ENCODE measurements at places on chromosomes 6 and 20.

- no peak for DNase-seq
Observed at GRCh38 chr6:33467091-33467490, 12.7 kb downstream of the ZBTB9 start.

DNA sequence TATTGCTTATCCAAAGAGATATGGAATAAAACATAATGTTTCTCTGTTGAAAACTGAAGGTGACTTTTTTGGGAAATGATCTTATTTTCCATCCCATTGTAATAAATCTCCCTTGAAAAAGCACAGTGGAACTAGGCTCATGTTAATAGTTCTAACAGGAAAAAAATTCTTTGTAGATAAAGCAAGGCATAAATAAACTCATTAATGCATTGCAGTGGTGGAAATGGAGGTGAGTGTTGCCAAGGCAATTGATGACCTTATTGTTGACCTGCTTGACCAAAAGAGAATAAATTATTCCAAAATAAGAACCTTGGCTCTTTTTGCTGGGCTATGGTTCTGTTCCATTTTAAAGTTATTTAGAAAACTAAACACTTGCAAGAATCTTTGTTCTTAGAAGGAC lies 55.2 kb downstream of the TRMT11 start:
- no peak for DNase-seq

DNA sequence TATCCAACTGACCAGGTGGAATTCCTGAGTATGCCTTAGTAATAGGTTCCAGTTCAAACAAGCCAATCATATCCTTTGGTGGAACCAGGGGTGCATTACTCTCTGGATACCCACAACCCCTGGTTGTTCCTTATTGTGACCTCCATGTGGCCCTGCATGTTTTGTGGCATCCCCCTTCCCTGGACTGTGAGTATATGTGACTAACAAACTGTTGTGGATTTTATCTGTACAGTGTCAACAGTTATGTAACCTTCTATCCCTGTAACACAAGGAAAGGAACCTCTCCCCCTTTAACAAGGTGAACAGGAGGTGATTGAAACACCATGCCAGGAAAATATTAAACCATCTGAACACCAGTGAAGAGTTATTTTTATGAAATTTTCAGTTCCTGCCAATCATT lies 46.2 kb downstream of the MLIP start:
- DNase-seq: no peak

DNA sequence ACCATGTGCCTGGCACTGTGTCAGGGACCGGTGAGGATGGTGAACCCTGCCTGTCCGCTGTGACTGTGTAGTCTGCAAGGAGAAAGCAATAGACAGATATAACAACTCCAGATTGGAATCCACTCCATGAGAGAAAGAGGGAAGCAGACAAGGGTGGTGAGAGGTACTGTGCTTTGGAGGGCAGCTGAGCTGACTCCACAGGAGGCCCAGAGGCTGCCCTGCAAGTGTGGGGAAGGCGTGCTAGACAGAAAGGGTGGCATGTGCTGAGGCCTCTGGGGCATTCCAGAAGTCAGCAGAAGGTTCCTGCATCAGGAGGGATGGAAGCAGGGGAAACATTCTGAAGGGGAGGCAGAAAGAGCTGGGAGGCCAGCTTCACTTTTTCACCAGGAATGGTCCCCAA lies 39.3 kb upstream of the APCDD1L start:
- no peak for DNase-seq

DNA sequence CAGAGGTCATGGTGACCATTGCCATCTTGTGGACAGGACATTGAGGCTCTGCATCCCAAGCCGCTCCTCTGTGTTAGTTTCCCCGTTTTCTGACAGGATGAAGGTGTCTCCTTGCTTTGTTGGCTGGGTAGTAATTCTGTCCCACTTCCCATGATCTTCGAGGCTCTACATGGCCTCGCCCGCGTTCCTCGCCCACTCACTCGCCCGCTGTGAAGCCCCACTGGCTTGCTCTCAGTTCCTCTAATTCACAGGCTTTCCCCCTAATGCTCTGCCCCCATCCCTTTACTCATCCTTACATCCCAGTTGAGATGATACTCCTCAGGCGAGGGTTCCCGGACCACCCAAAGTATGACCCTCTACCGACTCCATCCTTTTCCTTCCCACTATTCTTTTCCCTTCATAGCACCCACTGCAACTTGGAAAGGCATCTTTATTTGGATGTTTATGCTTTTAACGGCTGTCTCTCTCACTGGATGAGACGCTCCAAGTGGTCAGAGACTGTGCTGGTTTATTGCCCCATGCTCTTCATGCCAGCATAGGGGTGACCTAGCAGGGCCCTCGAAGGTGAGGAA lies 511 bp upstream of the SLC35B2 start:
- DNase-seq: no peak

DNA sequence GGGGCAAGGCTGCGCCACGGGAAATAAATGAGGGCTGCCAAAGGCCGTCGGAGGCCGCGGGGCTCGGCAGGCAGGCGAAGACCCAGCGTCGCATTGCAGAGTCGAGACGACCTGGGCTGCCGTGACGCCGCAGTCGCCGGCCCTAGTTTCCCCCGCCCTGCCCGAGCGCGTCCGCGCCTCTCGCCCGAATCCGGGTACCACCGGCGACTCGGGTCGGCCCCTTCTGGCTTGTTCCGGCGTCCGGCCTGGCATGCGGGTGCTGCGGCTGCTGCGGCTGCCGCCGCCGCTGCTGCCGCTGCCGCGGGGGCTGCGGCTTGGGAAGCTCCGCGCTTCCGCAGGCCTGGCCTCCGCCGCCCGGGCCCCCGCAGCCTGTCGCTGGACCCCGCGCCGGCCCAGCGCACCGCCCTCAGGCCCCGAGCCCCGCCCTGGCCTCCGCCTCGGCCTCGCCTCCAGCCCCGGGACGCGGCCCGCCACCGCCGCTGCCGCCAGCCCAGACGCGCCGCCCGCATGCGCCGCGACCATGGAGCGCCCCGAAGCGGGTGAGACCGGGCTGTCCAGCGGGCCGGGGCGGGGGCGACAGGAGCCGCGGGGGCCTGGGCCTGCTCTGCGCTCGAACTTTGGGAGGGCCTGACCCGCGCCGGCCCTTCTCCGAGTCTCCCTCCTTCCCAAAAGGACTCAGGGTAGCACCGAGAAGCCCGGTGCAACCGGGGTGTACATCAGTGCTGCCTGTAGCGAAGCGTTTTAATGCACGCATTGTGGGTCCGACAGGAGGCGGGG lies at the start of gene AKAP7:
AKAP7 (plus strand) TSS at position 224 of the 777 bp plus-strand sequence; CDS start at position 521, 297 bp downstream.
- peak; percentile 42 for DNase-seq

GRCh38 chr20:6629564-6629963 lies 137.9 kb upstream of the BMP2 start:
- no peak for DNase-seq

- DNase-seq: no peak
Observed at GRCh38 chr20:11957911-11958310, 40.2 kb downstream of the BTBD3 start.

DNA sequence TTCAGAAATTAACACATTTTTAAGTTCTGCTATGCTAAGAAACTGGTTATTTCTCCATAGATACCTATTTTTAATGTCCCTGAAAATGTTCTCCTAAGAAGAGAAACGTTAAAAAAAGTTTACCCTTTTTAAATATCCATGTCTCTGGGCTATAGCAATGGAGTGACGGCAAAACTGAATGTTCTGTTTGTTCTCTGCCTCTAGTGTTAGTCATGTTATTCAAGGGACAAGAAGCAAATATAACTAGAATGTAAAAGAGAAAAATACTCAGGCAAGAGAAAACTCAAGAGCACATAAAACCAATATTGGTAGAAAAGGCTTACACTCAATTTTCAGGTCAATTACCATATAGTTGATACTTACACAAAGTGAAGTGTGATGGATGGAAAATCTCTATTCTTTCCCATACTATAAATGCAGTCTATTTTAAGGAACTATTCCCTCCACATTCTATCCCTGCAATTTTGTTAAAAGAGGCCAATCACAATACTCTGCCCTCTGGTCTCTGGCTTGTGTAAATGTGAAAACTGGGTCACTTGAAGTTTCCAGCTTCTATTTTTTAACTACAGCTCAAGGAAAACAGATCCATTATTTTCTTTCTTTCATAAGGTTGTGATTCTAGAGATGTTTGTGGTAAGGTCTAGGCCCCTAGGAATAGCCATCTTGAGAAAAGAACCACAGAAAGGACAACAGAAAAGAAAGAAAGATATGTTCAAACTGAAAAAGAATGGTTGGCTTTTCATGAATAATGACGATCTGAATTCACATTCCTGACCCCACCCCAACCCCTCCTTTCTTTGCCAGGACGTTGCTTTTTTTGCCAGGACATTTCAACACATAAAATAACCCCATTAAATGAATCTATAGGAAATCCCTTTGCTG lies 200.3 kb upstream of the FAM83B start:
- no peak for DNase-seq

- DNase-seq: no peak
Observed at GRCh38 chr6:123715006-123715863, 78.5 kb upstream of the TRDN start.

GRCh38 chr20:32387252-32387651 lies 29.1 kb downstream of the ASXL1 start:
- no peak for DNase-seq

DNA sequence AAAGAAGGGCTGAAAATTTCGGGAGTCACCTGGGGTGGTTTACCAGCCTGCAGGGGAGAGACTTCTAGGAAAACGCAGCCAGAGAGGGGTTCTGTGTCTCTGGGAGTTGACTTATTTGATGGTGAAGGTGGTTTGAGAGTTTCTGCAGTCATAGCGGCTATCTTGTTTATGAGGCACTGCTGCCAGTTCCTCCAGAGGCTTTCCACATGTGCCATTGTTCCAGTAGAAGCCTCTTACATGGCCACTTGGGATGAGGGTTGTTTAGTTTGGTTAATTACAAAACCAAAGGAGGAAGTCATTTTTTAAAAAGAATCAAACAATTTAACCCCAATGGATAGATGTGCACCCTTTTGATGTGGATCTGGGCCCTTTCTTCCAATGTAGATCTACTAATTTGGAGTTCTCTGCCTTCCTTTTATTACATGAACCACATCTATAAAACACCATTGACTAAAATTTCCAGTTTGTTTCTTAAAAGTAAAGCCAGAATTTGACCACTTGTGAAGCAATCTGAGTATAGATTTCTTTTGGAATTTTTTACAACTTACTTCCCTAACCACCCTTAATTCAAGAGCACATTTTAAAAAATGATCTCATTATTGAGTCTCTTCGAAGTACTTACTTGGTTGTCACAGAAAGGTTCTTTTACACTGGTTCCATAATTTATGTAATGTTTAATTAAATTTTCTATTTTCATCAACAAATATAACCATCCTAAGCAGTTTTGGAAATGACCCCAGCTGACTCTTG lies 97.6 kb downstream of the TCP11 start:
- DNase-seq: no peak

GRCh38 chr6:56437171-56437900 lies 190.0 kb upstream of the COL21A1 start:
- no peak for DNase-seq

GRCh38 chr6:16174416-16175078 lies 45.7 kb downstream of the MYLIP start:
- no peak for DNase-seq

DNA sequence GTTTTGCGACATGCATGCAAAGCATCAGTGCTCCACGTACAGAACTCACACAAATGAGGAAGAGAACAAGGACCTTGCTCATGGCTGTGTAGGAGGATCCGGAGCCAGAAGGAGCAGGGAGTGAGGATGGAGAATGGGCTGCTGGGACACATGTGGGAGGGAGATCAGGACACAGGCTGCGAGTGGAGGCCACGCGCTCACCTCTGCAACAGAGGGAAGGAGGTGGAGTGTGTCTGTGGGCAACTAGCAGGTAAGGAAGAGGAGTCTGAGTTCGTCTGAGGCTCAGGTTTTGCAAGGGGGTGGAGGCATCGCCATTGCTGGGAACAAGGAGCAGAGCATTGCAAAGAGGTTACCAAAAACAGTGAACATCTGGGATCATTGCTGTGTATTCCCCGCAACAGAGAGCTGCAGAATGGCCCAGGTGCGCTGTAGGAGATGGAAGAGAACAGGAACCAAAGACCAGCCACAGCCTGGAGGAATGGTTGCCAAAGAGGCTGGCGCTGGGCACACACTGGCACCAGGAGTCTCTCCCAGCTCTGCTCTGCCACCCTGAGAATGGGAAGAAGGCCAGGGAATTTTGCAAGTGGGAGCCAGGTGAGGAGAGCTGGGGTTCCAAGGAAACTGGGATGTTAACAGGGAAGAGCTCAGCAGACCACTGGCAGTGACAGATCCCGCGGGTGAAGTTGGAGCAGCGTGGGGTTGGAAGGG lies 90.0 kb upstream of the RPS6KA2 start:
- no peak for DNase-seq

GRCh38 chr20:48880981-48881657 lies 40.4 kb upstream of the ARFGEF2 start:
- DNase-seq: no peak
